Activated CD4-positive, alpha-beta memory T cell treated with anti-CD3 and anti-CD28 coated beads for 36 hours (primary cell): ENCODE measurements at places on chromosomes 6 and 20. TPM values are rescaled to one million over a fixed set of nuclear protein-coding genes. Genes with fewer than 3 reads are reported as not detected.

DNA sequence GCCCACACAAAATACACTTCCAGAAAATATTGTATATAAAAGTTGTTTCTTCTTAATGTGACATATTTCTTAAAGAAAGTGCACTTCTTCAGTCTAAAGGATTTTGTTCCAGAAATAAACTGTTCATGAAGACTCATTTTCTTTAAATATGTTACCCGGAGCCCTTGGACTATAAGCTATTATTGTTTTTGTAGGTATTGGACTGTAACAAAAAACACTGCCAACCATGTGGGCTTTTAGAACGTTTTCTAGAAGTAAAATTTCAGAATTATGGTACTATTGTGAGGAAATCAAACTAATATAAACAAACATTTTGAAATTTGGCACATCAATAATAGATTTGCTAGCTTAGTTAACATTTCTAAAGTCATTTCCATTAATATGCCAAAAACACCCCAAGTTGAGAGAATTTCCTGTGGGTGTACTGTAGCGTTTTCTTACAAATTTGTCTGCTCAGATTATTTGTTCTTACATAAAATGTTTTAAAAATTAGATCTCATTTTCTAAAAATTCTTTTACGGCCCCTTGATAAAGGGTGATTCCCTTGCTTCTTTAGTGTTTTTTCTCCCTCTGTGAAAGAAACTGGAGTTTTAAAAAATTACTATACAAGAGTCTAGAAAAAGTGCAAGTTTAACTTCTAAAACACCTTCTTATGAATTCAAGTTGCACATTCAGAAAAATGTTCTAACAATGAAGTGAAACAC lies 3.4 kb downstream of the NKX2-4 start:
- peaks cover 55% of the 10 kb centered on the region for H3K27me3 ChIP-seq
- DNase-seq = no peak
- H3K4me1 ChIP-seq = peaks cover 19% of the 10 kb centered on the region

DNA sequence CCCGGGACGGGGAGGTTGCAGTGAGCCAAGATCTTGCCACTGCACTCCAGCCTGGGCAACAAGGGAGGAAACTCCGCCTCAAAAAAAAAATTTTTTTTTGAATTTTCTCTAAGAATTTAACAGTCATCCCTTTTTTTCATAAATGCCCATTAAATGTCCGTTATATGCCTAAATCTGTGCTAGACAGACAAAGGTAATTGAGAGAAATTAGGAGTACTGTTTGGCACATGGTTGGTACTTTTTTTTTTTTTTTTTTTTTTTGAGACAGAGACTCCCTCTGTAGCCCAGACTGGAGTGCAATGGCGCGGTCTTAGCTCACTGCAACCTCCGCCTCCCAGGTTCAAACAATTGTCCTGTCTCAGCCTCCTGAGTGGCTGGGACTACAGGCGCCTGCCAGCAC lies 1.7 kb downstream of the PCMT1 start:
- H3K27me3 ChIP-seq = no peaks in the 10 kb centered on the region
- peaks cover 47% of the 10 kb centered on the region for H3K4me1 ChIP-seq
- no peak overlapping the region for H3K27ac ChIP-seq
- no peak for DNase-seq
- peaks cover 3% of the 10 kb centered on the region for H3K36me3 ChIP-seq

- no peaks in the 10 kb centered on the region for H3K36me3 ChIP-seq
- no peak overlapping the region for H3K4me3 ChIP-seq
- peaks cover 33% of the 10 kb centered on the region for H3K4me1 ChIP-seq
- peak; percentile 37 for DNase-seq
- H3K27ac ChIP-seq = no peak overlapping the region
Observed at GRCh38 chr6:148776321-148777308, 29.8 kb downstream of the UST start.

- H3K36me3 ChIP-seq = peaks cover 12% of the 10 kb centered on the region
- H3K4me3 ChIP-seq = no peak overlapping the region
- no peak overlapping the region for H3K27ac ChIP-seq
- H3K4me1 ChIP-seq = peaks cover 4% of the 10 kb centered on the region
- DNase-seq = peak; percentile 34
- H3K27me3 ChIP-seq = no peaks in the 10 kb centered on the region
Observed at GRCh38 chr6:38012573-38012972, 193.0 kb downstream of the ZFAND3 start.

The WFDC12 gene
- not detected for total RNA-seq

DNA sequence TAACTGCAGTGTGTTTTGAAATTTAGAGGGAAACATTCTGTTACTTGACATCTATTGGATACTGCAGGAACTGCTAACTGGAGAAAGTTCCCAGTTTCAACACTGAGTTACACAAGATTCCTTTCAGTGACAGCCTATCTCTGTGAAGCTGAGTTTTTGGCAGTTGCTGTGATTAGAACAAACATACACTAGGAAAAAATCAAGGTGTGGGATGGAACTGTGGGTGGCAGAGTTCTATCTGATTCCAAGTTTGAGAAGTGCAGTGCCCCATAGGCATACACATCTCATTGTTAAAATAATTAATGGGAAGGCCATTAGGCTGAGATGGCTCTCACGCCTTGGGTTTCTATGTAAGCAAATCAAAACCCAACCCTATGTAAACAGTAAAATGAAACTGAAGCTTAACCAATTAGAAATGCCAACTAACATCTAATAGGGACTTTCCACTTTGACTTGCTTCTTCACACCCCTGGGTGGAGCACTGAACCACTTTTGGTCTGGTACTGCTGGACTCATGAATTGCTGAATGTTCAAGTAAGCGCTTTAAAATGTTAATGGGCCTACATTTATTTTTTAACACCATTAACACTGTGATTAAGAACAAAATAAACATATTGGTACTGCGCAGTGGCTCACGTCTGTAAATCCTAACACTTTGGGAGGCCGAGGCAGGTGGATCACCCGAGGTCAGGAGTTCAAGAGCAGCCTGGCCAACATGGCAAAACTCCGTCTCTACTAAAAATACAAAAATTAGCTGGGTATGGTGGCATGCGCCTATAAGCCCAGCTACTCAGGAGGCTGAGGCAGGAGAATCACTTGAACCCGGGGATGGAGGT lies 55.2 kb upstream of the TBC1D7 start:
- peak; percentile 13 for DNase-seq
- H3K27me3 ChIP-seq = no peaks in the 10 kb centered on the region
- H3K36me3 ChIP-seq = no peaks in the 10 kb centered on the region
- H3K27ac ChIP-seq = no peak overlapping the region
- H3K4me1 ChIP-seq = peaks cover 7% of the 10 kb centered on the region
- no peak overlapping the region for H3K4me3 ChIP-seq

- no peaks in the 10 kb centered on the region for H3K36me3 ChIP-seq
- no peaks in the 10 kb centered on the region for H3K4me1 ChIP-seq
- no peak for DNase-seq
Observed at GRCh38 chr6:18090349-18090786, 32.1 kb downstream of the NHLRC1 start.

GRCh38 chr6:28729501-28730402 lies 194.0 kb downstream of the TRIM27 start:
- no peak for DNase-seq
- H3K36me3 ChIP-seq = peaks cover 17% of the 10 kb centered on the region
- peak overlapping the region; percentile 70 for H3K27ac ChIP-seq
- H3K4me3 ChIP-seq = peak overlapping the region; percentile 73

GRCh38 chr20:50852085-50852484 lies 57.2 kb downstream of the BCAS4 start:
- H3K27ac ChIP-seq = no peak overlapping the region
- no peak for DNase-seq
- no peak overlapping the region for H3K4me3 ChIP-seq
- H3K27me3 ChIP-seq = no peaks in the 10 kb centered on the region
- no peaks in the 10 kb centered on the region for H3K36me3 ChIP-seq
- no peaks in the 10 kb centered on the region for H3K4me1 ChIP-seq

- H3K27me3 ChIP-seq = no peaks in the 10 kb centered on the region
- H3K4me1 ChIP-seq = no peaks in the 10 kb centered on the region
- H3K36me3 ChIP-seq = no peaks in the 10 kb centered on the region
- no peak overlapping the region for H3K27ac ChIP-seq
- no peak overlapping the region for H3K4me3 ChIP-seq
Observed at GRCh38 chr20:14065774-14066173, 70.5 kb downstream of the MACROD2 start.

GRCh38 chr6:81743649-81744048 lies 8.8 kb downstream of the TENT5A start:
- H3K4me1 ChIP-seq = peaks cover 4% of the 10 kb centered on the region
- no peak for DNase-seq
- no peak overlapping the region for H3K27ac ChIP-seq

DNA sequence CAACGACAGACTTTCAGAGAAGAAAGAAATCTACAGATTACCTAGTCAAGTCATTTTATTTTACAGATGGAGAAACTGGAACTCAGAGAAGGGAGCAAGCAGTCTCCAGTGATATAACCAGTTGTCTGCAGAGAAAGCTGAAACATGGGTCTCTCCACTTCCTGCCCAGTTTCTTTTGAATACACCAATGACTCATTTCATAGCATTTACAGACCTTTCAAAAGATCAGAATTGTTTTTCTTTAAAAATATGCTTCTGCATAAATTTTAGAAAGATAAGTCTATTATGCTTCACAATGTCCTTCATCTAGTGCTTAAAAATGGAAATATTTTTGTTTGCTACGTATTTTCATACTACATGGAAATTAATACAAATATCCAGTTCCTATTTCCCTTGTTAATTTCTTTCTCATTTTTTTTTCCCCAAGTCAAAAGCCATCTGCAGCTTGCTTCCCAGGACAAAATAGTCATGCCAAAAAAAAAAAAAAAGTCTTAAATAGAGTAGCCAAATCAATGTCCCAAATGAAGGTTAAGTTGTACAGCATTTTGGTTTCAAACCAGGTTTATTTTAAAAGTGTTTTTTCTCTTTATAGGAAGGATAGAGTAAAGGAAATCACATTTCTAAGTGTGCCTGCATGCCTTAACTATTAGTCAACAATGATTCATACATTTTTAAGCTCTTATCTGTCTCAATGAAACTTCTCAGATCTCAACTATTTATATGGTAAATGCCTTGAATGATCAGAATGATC lies 36.9 kb downstream of the ARHGAP18 start:
- H3K36me3 ChIP-seq = no peaks in the 10 kb centered on the region
- H3K27ac ChIP-seq = peak overlapping the region; percentile 95
- no peaks in the 10 kb centered on the region for H3K27me3 ChIP-seq
- H3K4me3 ChIP-seq = peak overlapping the region; percentile 67

GRCh38 chr20:22536141-22536828 lies 48.1 kb downstream of the FOXA2 start:
- DNase-seq = no peak
- H3K4me1 ChIP-seq = no peaks in the 10 kb centered on the region
- no peaks in the 10 kb centered on the region for H3K36me3 ChIP-seq
- H3K27me3 ChIP-seq = no peaks in the 10 kb centered on the region

DNA sequence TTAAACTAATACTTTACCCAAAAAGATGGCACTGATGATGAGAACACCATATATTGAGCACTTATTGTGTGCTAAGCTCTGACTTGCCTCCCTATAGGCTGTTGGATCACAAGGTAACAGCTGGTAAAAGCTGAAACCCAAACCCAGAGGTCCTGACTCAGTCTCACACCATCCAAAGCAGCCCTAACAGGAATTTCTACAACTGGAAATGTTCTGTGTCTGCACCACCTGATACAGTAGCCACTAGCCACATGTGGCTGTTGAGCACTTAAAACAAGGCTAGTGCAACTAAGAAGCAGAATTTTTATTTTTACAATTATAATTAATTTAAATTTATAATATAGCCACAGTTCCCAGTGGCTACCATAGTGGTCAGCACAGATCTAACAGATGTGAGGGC lies 15.6 kb upstream of the MATN4 start:
- H3K27me3 ChIP-seq = no peaks in the 10 kb centered on the region
- no peak overlapping the region for H3K27ac ChIP-seq
- no peak for DNase-seq
- no peak overlapping the region for H3K4me3 ChIP-seq
- H3K4me1 ChIP-seq = peaks cover 19% of the 10 kb centered on the region
- peaks cover 11% of the 10 kb centered on the region for H3K36me3 ChIP-seq

DNA sequence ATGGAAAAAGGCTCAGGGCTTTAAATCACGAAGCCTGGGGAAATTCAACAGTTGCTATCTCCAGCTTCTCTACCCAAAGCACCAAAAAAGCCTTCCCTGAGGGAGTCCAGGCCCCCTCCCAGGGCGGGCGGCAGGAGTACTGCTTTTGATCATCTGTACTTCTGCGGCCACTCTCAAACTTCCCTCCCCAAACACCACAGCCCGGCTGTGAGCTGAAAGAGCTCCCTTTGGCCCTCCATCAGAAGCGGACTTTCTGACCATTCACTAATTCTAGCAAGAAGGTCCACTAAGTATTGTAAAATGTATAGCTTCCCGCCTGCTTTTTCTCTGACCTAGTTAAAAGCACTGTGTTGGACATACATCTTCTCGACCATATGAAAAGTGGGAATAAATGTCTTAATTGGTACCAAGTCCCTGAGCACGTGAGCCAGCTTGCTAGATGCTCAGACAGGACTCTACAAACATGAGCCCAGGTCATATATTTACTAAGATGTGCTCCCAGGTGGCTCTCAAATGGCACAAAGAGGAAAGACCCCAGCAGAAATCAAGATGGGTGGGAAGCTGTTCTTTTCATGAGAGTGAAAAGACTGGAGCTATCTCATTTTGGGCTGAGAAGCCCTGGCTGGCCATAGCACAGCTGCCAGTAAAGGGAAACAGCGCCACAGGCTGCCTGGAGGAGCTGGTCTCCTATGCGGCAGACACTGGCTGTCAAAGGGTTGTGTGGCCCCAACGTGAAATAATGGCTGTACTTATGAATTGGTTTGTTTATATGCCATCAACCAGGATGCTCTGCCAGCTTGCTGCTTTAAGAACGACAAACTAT lies 58.6 kb downstream of the GFOD1 start:
- H3K27me3 ChIP-seq = no peaks in the 10 kb centered on the region
- H3K27ac ChIP-seq = peak overlapping the region; percentile 86
- peak overlapping the region; percentile 53 for H3K4me3 ChIP-seq
- peak; percentile 28 for DNase-seq

The RAB44 gene
- 0.05 TPM for total RNA-seq

DNA sequence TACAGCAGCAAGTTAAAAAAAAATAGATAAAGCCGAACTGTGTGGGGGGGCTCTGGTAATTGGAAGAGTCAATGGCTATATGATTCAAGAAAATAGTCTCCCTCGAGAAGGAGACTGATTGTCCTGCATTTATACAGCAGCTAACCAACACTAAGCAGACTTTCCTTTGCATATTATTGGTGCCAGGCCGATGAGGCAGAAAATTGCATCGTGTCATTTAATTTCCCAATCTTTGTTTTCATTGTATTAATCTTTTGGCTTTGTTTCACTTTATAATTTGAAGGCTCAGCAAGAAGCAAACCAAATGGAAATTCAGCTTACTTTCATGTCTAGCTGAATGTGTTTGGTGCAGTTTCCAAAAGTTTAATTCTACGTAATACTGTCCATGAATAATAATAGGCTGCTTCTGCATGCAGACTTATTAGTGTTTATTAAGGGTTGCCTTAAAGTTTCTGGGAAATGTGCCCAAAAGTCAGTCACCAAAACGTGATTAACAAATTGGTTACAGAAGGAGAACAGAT lies 258.5 kb downstream of the HACE1 start:
- H3K4me3 ChIP-seq = no peak overlapping the region
- no peaks in the 10 kb centered on the region for H3K36me3 ChIP-seq
- DNase-seq = no peak
- H3K27ac ChIP-seq = no peak overlapping the region
- H3K27me3 ChIP-seq = peaks cover under 1% of the 10 kb centered on the region
- H3K4me1 ChIP-seq = peaks cover 12% of the 10 kb centered on the region

The PNPLA1 gene
- total RNA-seq = not detected

- DNase-seq = no peak
- H3K27ac ChIP-seq = no peak overlapping the region
- H3K27me3 ChIP-seq = peaks cover 2% of the 10 kb centered on the region
- no peaks in the 10 kb centered on the region for H3K36me3 ChIP-seq
- no peaks in the 10 kb centered on the region for H3K4me1 ChIP-seq
- no peak overlapping the region for H3K4me3 ChIP-seq
Observed at GRCh38 chr6:21873562-21873961, 280.0 kb downstream of the SOX4 start.
